Bronchus fibroblast of lung (primary cell): ENCODE measurements at places on chromosomes 5 and 9. TPM values are rescaled to one million over a fixed set of nuclear protein-coding genes. Genes with fewer than 3 reads are reported as not detected.

The ARHGEF37 gene
- total RNA-seq, result 0.34 and 0.45 TPM in 2 replicates

The EGFLAM gene
- total RNA-seq, result 1.2 TPM in 2 replicates

The ANKRD31 gene
- total RNA-seq, result under 0.01 TPM in 2 replicates

The VPS13A gene
- total RNA-seq, result 4.6 and 6.1 TPM in 2 replicates

The PPP3R2 gene
- not detected in 2 replicates for total RNA-seq

The CER1 gene
- total RNA-seq, result not detected in 2 replicates
